Spinal cord (tissue), 10 donors: ENCODE measurements at places on chromosomes 3 and 15. TPM values are rescaled to one million over a fixed set of nuclear protein-coding genes. Genes with fewer than 3 reads are reported as not detected.

DNA sequence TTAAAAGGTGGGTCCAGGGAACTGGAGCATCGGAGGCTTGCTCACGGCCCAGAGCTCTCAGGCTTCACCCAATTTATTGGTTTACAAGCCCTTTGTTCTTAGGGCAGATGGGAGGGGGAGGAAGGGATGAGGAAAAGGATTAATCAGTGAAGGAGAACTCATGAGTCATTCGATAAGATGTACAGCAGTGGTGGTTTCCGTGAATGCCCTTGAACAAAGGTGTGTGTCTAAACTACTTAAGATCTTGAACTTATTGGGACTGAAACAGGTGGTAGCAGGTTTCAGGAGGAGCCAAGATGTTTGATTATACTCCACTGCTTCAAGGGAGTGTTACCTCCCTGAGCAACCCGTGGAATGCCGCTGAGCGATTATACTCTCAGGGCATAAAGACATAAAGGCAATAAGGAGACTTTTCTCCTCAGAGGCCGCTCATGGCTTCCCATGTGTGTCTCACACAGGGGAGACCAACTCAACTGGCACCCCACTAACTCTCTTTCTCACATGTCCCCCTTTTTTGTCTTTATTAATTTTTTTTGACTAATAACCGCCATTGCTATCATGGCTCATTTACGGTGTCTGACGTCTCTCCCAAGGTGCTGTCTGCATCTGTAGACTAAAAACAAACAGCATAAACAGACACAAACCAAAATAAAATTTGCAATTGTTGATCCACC, 17.3 kb upstream of the SLC28A2 start:
- DNase-seq = no peak

DNA sequence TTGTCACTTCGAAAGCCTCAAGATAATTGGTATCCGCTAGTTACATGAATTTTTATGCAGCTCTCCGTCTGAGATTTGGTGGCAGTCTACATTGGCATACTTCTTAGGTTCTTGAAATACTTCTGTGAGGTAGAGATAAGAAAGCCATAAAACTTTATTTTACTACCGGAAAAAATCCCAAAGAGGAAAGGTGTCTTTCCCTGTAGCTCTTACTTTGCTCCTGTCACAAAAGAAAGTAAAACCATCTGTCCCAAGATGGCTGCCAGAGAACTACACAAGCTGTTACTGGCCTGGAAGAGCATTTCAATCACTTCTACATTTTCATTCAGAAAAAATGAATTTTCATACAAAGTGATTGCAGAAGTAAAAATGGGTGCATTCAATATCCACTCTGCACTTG, 214.8 kb upstream of the ST8SIA2 start:
- DNase-seq = no peak

- DNase-seq = no peak
Observed at GRCh38 chr3:186432189-186432588, 70.2 kb upstream of the DGKG start.

The FGD5 gene
- 21.9 TPM for total RNA-seq

The SEMA3B gene
- total RNA-seq = 41.2 TPM

The UROC1 gene
- 0.06 TPM for total RNA-seq

DNA sequence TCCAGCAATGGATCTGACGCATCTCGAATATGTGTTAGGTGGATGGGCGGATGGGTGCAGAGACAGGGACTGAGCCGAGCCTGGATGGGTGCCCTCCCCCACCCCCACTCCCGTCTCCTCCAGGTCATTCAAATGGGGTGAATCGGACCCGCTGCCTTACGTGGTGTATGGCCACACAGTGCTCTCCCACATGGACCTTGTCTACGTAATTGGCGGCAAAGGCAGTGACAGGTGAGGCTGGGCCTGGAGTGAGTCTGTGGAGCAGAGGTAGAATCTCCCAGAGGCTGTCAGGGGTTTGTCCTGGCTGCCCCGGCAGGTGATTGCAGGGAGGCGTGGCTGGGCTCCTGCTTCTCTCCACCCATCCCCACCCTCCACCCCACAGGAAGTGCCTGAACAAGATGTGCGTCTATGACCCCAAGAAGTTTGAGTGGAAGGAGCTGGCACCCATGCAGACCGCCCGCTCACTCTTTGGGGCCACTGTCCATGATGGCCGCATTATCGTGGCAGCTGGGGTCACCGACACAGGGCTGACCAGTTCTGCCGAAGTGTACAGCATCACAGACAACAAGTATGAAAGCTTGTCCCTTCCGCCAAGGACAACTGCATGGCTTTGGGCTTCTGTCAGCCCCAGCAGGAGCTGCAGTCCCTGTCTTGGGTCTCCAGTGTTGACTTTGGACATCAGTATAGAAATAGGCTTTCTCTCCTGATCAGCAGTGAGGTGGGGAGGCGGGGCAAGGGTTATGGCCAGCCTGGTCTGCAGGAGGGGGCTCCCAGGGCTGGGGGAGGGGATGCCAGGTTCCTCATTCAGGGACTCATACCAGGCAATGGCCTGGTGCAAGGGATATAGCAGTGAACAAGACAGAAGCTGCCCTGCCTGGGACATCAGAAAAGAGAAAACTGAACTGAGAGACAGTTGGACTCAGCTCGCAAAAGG, 3.4 kb downstream of the KLHL40 start:
- no peak for DNase-seq

DNA sequence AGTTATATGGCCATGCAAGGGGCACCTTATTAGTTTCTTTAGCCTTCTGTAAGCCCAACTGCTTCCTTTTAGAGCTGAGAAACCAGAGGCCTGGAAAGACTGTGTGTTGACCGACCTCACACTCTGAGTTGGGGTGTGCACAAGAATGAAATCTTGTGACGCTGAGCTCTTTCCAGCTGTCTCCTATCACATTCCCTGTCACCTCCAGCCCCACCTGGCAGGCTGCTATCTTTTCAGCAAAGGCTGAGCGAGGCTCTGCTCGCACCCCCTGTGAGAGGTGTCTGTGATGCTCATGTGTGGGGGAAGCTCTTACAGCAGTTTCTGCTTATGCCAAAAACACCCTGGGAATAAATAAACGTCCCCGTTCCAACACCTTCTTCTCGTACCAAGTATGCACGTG, 27.0 kb upstream of the LPP start:
- DNase-seq = peak; percentile 44

The P2RY1 gene
- 43.1 TPM for total RNA-seq
